Suppressor macrophage (primary cell): ENCODE measurements at places on chromosomes 4 and X.

- DNase-seq = no peak
These were observed 110.9 kb upstream of the ANK2 start for GRCh38 chr4:112938461-112939058.

DNA sequence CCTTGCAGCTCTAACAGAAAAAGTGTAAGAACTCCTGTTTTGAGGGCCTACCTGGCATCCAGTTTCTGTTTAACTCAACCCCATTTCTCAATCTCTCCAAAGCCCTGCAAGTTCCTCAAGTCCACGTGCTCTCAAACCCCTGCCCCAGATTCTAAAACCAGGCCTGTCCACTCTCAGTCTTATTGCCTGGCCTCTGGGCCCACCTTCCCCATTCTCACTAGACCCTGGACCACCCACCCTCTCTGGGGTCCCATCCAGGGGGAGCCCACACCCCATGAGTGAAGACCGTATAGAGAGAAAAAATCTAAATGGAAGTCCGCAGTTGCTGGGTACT lies 58.3 kb downstream of the TLR10 start:
- DNase-seq = no peak

DNA sequence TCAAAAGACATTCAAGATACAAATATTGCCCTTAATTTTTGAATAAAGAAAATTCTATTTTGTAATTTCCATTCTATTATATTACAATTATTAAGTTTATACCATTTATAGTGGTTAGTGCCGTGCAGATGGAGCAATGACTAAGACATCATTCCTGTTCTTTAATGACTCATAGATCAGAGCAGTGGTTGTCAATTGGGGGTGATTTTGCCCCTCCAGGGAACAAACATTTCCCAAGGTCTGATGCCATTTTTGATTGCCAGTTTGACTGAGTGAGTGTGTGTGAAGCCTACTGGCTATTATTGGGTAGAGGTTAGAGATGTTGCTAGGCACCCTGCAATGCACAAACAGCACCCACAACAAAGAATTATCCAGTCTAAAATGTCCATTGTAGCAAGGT lies 97.9 kb upstream of the DDIT4L start:
- no peak for DNase-seq

- DNase-seq = no peak
These were observed 139.4 kb upstream of the HCCS start for GRCh38 chrX:10971759-10972158.

GRCh38 chr4:110270492-110271197 lies 72.2 kb upstream of the ELOVL6 start:
- no peak for DNase-seq

- DNase-seq = no peak
These were observed 408.2 kb upstream of the NR3C2 start for GRCh38 chr4:148850257-148850995.

- DNase-seq = no peak
These were observed 82.8 kb downstream of the CCKAR start for GRCh38 chr4:26407476-26407875.

GRCh38 chr4:176769514-176769913 lies 23.2 kb downstream of the VEGFC start:
- DNase-seq = no peak

DNA sequence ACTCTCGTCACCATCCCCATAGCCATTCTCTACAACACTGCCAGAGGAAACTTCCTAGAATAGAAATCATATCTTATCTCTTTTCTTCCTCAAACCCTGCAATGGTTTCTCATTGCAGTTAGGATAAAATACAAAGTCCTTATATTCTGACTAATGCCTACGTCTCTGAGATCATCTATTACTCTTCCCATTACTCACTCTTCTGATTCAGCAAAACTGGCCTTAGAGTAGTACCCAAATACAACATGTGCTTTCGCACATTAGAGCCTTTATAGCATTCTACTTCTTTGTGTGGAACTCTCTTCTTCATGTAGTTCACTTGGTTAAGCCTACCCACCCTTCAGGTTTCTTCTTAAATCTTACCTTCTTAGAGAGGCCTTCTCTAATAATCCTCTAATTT lies 28.0 kb downstream of the LHFPL1 start:
- DNase-seq = no peak

DNA sequence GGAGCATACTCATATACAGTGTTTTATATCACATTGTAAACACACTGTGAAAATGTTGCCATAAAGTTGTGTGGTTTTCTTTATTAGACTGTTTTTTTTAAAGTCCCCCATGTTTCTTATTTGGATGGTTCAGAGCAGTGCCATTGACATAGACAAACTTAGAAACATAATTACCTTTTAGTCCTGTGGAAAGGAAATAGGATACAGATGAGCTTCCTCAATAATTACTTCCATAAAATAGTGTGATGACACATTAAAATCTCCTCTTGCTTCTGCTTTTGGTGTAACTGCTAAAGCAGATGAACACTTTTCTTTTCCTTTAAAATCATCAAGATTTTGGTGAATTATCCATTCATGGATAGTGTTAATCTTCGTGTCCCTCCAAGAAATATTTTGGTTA lies 52.9 kb upstream of the LIMCH1 start:
- peak; percentile 58 for DNase-seq

DNA sequence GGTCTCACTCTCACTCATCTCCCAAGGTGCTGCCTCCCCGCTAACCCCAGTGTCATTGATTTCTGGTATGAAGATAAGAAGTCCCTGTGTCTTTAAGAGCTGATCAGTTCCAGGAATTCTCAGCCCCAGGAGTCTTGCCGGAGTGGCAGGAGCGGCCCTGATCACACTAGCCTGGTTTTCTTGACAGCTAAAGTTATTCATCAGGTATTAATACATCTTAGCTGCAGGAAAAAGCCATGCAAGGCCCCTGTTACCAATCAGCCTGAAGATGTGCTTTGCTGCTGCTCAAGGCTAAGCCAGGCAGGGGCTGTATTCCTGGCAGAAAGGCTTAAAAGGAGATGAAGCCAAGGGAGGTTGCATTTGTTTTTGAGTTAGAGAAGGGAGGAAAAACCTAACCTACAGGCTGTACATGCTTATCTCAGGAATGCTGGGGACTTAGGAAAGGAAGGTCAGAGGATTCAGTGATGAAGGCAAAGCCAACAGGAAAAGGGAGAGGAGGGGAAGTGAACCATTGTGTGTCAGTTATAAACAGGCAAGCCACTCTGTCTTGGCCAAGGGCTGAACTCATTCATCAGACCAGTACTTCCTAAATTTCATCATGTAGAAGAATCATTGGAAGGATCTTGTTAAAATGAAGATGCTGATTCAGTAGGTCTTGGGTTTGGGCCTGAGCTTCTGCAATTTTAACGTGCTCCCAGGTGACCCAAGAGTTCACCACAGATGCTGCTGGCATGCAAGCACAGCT lies 8.6 kb downstream of the SRPX start:
- DNase-seq = peak; percentile 46

GRCh38 chr4:48227662-48228061 lies 42.0 kb downstream of the TEC start:
- peak; percentile 50 for DNase-seq

DNA sequence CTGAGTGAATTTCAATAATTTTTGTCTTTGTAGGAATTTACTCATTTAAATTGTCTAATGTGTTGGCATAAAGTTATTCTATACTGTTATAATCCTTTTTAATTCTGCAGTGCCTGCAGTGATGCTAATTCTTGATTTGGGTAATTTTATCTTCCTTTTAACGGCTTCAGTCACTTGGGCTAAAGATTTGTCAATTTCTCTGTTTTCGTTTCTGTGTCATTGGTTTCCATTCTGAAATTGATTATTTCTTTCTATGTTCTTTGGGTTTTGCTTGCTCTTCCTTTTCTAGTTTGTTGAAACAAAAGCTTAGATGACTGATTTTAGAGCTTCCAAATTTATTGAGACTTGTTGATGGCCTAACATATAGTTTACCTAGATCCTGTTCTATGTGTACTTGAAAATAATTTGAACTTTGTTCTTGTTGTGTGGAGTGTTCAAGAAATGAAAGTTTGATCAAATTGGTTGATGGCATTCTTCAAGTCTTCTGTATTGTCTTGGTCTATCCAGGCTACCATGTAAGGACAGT lies 89.4 kb downstream of the TNIP2 start:
- DNase-seq = no peak

DNA sequence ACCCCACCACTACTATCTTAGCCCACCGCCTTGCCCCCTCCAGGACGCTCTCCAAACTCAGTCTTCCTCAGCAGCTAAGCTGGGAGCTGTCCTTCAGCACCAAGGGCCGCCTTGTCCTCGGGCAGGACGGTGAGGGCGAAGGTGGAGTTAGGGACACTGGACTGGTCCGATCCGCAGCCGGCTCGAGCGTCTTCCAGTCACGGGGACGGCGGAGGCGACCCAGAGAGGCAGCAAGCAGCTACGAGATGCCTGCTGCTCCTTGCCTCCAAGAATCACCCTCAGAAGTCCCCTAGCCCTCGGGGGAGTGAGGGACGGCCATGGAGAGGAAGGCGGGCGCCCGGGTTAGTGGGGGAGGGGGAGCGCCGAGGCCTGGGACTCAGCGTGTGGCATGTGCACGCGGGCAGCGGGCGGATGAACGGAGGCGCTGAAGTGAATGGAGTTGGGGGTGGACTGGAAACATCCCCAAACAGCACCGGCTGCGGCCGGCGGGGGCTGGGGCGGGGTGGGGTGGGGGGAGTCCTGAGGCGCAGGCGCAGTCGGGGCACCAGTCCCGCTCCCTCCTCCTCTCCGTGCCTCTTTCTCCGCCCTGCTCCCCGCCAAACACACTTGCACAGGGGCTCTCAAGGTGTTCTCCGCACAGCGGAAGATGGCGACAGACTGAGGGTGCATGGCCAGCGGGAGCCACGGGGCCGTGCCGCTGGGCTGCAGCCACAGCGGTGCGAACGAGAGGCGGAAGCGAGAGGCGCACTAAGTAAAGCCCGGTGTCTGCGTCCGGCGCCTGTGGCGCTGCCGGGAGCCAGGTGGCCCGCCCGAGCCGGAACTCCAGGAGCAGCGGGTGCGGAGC lies at the start of gene NALF2:
Gene NALF2, plus strand, starts transcription at position 545 of the 844 bp plus-strand sequence. CDS start 957 bp downstream, outside the sequence.
- DNase-seq = peak; percentile 38

- DNase-seq = no peak
These were observed 65.3 kb downstream of the EFNB1 start for GRCh38 chrX:68894142-68894512.

- no peak for DNase-seq
These were observed 132.7 kb downstream of the THOC2 start for GRCh38 chrX:123600181-123600580.

- DNase-seq = no peak
These were observed 61.3 kb upstream of the MAGEB10 start for GRCh38 chrX:27746516-27746915.

GRCh38 chr4:117560329-117560728 lies 474.0 kb upstream of the NDST3 start:
- no peak for DNase-seq

- DNase-seq = no peak
These were observed 50.4 kb upstream of the TRAM1L1 start for GRCh38 chr4:117135634-117136354.

DNA sequence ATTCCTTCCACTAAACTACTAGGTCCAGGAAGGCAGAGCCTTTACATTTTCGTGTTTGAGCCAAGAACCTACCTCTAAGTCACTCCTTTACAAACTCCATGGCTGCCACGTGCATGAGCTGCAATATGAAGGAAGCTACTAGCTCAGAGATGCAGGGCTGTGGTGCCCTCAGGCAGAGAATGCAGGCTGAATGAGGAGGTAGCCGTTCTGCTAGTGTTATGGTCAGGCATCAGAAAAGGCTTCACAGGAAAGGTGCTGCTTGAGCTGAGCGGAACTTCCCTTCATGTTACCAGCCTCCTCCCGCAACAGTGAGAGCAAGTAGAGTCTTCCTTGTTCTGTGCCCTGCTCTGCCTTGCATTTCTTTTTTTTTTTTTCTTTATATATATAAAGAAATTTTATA lies 148.3 kb upstream of the PACRGL start:
- DNase-seq = no peak

DNA sequence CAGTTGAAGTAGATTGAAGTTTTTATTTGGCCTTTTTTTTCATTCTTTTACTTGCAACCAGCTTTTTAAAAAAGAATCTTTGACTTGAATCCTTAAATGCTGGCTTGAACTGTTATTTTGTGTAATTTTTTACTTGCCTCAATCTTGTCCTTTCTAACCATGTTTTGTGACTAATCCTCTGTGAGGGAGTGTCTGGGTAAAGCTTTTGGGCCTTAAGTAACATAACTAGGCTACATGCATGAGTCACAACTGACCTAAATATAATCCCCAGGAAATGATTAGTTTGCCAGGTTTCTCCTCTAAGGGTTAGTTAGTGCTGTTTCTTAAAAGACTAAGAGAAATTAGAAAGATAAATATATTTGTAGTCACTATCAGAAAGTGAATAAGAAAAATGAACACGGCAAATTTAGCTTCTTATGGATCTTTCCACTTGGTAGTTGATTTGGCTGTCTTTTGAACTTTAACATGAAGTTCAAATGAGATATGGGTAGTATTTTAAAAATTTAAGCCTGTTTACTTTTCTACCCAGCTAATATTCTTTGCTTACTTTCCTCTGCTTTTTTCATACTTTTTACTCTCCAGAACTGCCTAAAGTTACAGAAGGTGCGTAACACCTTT lies 13.0 kb downstream of the EXOC1 start:
- DNase-seq = peak; percentile 40

GRCh38 chrX:22969411-22969810 lies 30.3 kb upstream of the DDX53 start:
- DNase-seq = no peak

GRCh38 chr4:136634121-136634520 lies 898.2 kb downstream of the PCDH18 start:
- no peak for DNase-seq

- peak; percentile 41 for DNase-seq
These were observed 48.5 kb upstream of the CYSLTR1 start for GRCh38 chrX:78375894-78376293.

- peak; percentile 25 for DNase-seq
These were observed 19.1 kb upstream of the TEX13B start for GRCh38 chrX:108001218-108001814.

DNA sequence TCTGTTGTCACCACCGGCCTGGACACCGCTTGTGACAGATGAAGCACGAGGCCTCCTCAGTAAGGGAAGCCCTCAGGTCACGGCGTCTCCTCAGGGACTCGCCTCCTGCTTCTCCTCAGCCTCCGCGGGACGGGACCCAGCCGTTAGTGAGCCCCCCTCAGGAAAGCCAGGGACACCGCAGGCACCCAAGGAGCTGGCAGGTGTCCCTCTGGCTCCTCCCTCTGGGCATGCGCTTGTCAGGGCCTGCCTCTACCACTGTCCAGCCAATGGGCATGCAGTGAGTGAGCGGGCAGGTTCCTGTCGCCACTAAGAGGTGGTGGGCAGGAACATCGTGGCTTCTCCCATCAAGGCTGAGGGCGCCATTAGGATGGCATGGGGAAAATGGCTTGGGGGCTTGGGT lies 23.5 kb upstream of the CT55 start:
- no peak for DNase-seq
